ENCODE measurements at places on chromosomes 3 and 15.

DNA sequence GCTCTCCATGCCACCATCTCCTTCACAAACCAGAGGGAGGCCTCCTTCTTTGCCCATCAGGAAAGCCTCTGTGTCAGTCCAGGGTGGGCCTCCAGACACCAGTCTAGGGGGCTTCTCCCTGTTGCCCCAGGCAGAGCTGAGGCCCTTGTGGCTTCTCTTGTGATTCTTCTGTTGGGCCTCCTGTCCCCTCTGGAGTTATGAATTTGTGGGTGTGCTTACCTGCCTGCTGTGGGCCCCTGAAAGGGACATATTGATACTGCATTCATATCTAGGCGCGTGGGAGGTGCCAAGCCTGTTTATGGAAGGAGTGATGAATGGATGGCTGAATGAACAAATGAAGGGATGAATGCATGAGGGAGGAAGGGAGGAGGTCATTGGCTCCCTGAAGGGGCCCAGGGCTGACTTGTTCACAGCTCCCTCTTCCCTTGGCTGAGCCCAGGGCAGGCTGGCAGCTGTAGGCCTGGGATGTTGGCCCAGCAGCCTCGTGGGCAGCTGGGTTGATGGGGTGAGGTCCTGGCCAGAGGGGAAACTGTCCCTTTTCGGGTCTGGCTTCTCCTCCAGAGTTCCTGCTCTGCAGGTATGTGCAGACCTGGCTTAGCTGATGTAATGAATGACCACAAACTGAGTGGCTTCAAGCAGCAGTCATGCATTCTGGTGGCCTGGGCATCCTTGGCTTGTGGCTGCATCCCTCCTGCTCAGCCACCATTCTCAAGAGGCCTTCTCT lies 195.4 kb downstream of the GOLGA6L6 start:
- no peak for DNase-seq

GRCh38 chr3:29683018-29683993 lies 402.4 kb downstream of the RBMS3 start:
- DNase-seq, result no peak

GRCh38 chr3:44080474-44081072 lies 161.1 kb upstream of the TOPAZ1 start:
- DNase-seq, result no peak

- peak; percentile 10 for DNase-seq
Observed at GRCh38 chr3:32176989-32177701, 61.3 kb upstream of the CMTM8 start.

GRCh38 chr3:120772081-120772480 lies 29.5 kb downstream of the GTF2E1 start:
- no peak for DNase-seq

Measured in activated CD8-positive, alpha-beta memory T cell treated with anti-CD3 and anti-CD28 coated beads for 4 hours (primary cell).